Vagina (tissue), 2 donors: ENCODE measurements at places on chromosomes 12 and 14.

- no peak for DNase-seq
Measured at GRCh38 chr12:44054281-44054680, 218.4 kb downstream of the TMEM117 start.

DNA sequence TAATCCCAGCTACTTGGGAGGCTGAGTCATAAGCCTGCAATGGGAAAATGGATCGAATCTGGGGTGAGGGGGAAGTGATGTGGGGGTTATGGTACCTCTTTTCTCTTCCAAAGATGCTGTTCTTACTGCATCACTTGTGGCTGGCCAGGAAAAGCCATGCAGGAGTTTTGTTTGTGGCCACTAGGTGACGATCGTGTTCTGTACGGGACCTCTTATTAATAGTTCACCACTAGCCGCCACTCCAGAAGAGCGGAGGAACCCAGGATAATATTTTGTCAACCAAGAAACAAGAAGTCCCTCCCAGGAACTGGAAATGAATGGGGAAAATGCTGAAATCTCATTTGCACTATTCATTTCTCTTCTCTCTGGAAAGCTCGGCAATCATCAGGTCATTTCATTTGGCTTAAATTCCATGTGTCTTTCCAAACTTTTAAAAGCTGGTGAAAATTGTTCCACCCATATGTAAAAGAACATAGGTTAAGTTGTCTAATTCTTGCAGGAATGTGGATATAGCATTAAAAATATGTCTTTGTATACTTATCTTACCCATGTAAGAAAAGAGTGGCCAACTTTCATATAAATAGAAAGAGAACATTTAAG lies 8.9 kb downstream of the GPR65 start:
- no peak for DNase-seq

GRCh38 chr12:6703631-6704030 lies 3.0 kb upstream of the PIANP start:
- DNase-seq, result no peak

GRCh38 chr12:104132351-104132956 lies 5.6 kb downstream of the NFYB start:
- no peak for DNase-seq

DNA sequence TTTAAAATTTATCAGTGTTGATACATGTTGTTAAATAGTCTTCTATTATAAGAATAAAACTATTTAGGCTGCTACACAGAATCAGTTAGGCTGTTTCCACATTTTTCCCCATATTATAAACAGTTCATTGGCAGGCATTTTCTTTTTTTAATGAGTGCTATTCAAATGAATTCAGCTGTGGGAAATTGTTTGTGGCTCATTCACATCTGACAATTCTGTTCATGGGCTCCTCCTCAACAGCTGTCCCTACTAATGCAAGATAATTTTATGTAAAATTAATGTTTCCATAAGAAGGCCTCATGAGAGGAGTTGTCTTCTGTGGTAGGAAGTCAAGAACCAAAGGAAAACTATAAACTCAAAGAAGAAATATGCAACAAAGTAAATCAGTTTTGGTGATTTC lies 218.0 kb downstream of the PPFIA2 start:
- no peak for DNase-seq

DNA sequence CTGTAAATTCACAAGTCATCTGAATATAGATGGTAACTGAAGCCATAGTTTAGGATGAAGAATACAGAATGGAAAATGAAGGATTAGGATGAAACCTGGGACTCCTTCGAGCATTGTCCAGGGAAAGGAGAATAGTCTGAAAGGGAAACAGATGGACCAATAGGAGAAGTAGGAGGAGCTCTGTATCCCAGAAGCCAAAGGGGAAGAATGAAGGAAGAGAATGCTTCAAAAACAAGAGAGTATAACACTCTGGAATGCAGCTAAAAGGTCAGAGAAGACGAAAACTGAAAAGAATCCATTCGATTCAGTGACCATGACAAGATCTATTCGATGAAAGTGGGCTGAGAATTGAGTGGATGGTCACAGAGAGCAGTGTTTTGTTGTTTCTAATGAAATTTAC lies 1.0 kb downstream of the GMFB start:
- no peak for DNase-seq

- no peak for DNase-seq
Measured at GRCh38 chr12:131919366-131920156, 9.5 kb upstream of the PUS1 start.

DNA sequence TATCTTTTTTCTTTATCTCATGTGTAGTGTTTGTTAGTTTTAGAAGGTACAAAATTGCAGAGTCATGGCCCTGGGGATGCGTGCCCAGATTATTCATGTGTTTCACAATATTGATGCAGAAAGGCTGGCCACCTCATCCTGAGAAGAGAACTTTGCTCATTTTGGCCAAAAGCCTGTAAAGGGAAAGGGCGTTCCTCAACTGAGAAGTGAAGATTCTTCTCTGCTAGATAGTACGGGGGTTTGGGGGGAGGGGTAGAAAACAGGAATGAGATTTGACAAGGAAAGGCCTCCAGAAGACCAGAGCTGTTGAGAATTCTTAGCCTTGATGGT lies 1.7 kb downstream of the MGST1 start:
- no peak for DNase-seq

- DNase-seq, result no peak
Measured at GRCh38 chr12:124426594-124427555, 132.0 kb downstream of the RFLNA start.

DNA sequence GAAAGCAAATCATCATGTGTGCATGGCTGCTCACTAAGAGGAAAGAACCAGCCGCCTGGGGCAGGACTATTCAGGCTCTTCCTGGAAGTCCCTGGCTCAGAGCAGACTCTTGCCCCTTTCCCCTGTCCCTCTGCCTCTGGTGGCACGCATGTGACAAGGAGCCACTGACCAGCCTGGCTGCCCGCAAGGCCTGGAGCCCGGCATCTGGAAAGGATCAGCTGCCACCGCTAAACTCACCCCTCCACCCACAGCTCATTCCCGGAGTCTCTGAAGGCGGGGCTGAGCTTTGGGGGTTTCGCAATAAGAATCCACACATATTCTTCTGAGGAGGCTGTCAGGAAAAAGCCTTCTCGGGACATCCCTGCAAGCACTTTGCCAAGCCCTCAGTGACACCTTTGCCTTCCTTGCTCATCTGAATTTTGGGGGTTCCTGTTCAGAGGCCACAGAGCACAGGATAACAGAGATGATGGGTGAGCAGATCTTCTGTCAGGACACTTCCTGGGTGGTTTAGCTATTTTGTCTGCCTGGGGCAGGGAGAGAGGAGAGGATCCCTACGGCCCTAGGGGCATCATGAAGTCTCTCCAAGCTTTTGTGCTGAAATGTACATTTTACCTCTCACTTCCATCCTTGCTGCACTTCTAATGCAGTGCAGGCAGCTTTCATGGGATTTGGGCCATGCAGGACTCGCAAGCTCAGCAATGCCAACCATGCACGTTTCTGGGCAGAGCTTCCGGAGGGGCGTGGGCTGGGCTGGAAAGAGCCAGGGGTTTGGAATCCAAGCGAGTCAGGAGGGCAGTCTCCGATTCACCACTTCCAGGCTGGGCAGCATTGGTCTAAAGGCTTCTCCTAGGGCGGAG lies 124.8 kb upstream of the MAP1LC3B2 start:
- peak; percentile 94 for DNase-seq

DNA sequence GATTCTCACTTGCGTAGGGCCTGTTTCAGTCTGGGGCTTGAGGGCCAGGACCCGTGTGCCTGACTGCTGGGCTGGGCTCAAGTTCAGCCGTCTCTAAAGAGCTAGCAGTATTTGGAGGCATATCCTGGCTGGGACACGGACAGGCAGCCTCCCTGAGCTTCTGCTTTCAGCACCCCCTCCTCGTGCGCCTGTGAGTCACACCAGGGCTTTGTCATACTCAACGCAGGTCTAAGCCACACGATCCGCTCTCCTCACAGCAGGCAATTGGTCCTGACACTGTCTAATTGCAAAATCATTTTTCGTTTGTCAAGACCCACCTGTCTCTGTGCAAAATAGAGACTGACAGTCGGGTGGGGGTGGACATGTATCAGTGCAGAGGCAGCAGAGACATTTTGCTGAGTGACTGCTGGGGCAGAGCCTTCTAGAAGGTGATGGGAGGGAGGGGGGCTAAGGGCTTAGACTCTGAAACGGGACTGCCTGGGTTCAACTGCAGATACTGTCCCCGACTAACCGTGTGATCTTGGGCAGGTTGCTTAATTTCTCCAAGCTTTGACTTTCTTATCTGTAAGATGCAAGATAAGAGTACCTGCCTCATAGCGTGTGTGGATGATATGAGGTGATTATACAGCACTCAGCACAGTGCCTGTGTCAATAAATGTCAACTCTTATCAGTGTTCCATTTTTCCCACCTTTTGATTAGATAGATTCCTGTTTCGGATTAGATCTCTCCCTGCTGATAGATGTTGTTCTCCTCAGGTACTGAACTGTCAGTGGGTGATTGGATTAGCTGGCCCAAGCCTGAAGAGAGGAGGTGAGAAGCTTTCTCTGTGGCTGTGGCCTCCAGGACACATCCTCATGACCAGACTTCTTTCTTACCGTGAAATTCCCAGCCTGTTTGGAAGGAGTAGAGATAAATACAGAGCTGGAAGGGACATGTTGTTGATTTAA lies 53.1 kb downstream of the KCNA1 start:
- no peak for DNase-seq

GRCh38 chr14:97277711-97278110 lies 480.5 kb downstream of the VRK1 start:
- no peak for DNase-seq

DNA sequence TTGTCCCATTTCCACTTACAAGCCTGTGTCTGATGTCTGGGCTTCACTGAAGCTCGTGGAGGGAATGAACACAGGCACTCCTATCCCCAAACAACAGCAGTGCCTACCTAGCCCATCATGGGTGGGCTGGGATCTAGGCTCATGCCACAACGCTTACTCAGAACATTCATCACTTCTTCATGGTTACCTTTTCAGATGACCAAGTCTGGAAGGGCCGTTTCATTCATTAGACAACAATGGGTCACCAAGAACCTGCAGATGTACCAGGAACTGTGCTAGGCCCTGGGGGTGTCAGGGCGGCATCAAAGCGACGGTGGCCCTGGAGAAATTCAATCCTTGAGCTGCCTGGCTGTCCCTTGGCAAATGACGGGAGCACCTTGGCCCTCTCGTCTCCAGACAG lies 64.9 kb upstream of the FZD10 start:
- DNase-seq, result no peak

GRCh38 chr12:46266869-46267574 lies 1.8 kb downstream of the SLC38A1 start:
- no peak for DNase-seq

- no peak for DNase-seq
Measured at GRCh38 chr12:52186118-52186840, 5.5 kb downstream of the KRT80 start.

GRCh38 chr12:5907807-5908206 lies 37.3 kb downstream of the ANO2 start:
- DNase-seq, result peak; percentile 22

- DNase-seq, result no peak
Measured at GRCh38 chr12:25824734-25825133, 133.7 kb upstream of the RASSF8 start.

DNA sequence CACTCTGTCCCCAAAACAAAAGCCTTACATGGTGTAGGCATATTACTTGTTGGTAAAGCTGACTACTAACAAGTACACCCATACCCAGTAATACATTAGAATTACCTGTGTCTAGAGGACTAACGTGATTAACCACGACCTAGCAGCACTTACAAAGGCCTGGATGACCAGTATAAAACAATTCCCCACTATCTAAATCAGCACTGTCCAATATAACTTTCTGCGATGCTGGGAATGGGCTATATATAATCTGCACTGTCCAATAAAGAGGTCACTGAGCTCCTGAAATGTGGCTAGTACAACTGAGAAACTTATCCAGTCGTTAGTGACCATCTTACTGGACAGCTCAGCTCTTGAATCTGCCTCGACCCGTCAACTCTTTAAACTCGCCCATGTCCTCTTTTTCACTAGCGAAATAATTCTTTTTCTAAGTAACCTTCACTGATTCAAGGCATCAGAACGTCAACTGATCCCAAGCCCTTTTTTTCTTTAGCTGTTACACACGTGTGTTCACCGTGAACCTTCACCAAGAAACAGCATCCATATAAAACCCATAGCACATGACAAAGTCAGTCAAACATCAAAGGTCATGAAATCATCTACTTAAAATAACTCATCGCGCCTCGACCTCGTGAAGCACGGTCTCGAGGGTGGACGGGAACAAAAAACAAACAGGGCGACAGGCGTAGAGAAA lies 905 bp upstream of the CIPC start:
- no peak for DNase-seq

DNA sequence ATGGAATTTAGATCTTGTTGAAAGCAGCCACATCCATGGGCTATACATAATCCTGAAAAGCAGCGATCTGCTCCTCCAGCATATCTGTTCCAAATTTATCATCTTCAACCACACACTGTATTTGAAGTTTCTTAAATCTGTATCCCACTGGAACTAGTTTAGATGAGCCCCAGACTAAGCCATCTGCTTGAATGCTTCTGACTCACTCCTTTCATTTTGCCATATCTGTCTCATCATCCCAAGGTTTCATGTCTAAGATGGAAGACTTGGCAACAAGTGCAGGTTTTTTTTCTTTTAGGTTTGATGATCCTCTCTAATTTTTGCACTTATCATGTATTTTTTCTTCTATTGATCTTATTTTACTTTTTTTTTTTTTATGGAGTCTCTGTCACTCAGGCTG lies 54.4 kb upstream of the TMEM263 start:
- DNase-seq, result no peak

DNA sequence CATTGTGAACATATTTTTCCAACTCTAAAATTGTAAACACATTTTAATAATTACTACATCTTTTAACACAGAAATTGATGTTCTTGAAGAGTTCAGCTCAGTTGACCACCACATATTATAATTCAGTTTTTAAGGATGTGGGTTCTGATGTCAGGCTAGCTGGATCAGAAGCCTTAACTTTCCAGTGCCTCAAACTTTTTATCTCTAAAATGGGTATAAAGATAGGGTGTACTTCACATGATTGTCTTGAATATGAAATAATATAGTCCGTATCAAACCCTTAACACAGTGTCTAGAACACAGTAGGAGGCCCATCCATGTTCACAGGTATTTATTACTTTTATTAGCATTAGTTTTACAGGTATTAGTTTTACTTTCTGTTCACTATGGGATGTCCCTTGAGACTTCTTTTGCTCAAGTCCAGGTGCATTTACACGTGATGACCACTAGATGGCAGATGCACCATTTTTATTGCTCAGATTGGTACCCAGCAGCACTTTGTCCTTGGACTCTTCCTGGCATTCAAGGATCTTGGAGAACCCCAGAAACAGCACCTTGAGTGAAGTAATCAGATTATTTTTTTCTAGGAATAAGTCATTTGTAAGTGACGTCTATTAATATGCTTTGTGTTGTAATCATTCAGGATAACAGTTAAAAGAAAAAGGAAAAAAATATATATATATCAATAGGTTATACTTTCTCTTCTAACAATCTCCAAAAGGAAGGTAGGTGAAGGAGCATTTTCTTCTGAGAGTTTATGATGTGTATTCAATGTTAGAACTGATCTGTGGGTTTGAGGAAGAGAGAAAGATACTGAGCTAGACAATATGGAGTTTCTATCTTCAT lies 580.2 kb downstream of the ETNK1 start:
- no peak for DNase-seq
